ENCODE measurements at places on chromosomes 1 and 21. TPM values are rescaled to one million over a fixed set of nuclear protein-coding genes. Genes with fewer than 3 reads are reported as not detected.

CACNA1E gene
- 33.1 TPM for polyA plus RNA-seq

AMY2A gene
- 1.3 TPM for polyA plus RNA-seq

ZYG11B gene
- polyA plus RNA-seq = 48.7 TPM

ITLN2 gene
- polyA plus RNA-seq = not detected

RGS8 gene
- 8.3 TPM for polyA plus RNA-seq
